ENCODE measurements at places on chromosomes 4 and X.

GRCh38 chrX:54045563-54046228, 1.4 kb upstream of the PHF8 start:
- no peak for DNase-seq

- no peak for DNase-seq
Observed at GRCh38 chrX:24204958-24205357, 55.4 kb downstream of the ZFX start.

DNA sequence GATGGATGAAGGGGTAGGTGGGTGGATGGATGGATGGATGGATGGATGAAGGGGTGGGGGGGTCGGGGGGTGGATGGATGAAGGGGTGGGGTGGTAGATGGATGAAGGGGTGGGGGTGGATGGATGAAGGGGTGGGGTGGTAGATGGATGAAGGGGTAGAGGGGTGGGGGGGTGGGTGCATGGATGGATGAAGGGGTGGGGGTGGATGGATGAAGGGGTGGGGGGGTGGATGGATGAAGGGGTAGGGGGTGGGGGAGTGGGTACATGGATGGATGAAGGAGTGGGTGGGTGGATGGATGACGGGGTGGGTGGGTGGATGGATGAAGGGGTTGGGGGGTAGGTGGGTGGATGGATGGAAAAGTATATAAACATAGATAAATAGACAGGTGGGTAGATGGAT, 74.2 kb downstream of the PRKX start:
- no peak for DNase-seq

DNA sequence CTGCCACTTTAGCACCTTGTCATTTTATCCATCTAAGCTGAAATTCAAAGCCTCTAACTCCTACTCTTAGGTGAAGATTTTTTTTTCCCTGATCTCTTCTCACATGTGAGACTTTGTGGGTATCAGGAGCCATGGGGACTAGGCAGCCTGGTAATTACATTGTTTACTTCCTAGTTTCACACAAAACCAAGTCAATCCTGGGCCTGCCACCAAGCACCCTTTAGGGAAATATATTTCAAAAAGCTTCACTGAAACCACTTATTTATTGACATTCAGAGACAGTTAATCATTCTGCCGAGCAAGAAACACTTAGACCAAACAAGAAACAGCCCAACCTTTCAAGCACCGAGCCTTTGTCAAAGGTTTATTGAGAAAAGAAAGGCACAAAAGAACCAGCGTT, 200.0 kb downstream of the RELL1 start:
- DNase-seq, result no peak

DNA sequence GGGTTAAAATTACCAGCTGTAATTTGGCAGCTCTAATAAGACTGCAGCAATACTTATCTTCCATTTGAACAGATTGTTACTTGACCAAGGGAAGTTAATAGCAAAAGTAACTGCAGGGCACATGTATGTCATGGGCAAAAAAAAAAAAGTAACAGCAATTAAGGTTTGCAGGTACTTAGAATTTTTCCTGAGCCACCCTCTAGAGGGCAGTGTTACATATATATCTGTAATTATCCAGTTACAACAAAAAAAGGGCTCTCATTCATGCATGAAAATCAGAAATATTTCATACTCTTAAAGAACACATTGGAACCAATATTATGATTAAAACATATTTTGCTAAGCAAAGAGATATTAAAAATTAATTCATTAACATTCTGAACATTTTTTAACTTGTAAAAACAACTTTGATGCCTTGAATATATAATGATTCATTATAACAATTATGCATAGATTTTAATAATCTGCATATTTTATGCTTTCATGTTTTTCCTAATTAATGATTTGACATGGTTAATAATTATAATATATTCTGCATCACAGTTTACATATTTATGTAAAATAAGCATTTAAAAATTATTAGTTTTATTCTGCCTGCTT, 25.1 kb downstream of the XIAP start:
- DNase-seq, result no peak

DNA sequence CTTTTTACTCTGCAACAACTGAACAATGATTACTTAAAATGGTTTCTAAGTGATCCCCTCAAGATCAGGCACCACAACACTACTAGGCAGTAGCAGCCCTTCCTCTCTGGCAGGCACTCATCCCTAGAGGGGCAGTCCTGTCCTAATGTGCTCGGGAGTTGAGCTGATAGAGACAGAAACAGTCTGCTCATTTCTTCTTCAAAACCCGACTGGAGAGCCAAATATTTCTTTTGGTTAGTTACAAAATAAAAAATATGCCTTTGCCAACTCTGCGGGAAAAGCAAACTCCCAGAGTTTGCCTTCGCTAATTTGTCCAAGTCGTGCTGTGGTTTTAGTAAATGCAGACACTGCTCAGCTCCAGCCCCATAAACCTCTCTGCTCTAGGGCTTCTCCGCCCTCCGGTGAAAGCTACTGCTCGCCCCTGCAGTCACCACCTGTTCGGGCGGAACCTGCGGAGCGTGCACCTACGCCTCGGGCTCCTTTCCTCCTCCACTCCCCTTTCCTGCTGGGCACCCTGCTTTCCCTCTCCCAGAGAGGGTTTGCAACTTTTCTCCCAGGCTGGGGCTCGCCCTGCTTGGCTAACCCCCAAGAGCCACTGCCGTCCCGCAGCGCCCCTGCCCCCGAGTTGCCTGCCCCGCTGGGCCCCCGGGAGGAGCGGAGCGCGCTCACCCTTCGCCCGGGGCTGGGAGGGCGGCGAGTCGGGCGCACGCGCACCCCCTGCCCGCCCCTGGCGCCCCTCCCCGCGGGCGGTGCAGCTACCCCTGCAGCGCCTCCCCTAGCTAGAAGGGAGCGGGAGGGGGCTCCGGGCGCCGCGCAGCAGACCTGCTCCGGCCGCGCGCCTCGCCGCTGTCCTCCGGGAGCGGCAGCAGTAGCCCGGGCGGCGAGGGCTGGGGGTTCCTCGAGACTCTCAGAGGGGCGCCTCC, at the start of gene NPNT:
Gene NPNT (plus strand): TSS at position 812 of the 923 bp plus-strand sequence. CDS start 182 bp downstream, outside the sequence.
- DNase-seq, result peak; percentile 48

DNA sequence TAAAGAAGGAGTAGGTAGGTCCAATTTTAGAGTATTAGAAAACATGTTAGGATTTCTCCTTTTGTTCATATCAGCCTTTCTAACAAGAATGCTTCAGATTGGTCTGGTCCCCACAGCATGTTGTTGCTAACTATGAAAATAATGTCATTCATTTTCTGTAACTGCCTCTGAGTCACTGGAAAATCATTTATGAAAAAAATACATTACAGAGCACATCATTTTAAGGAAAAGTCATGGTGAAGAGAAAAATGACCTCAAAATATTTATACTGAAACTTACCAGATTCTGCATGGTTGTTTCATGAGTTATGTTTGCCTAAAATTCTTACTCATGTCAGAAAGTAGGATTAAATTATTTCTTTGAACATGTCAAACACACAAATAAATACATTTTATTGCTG, 35.2 kb downstream of the DTHD1 start:
- DNase-seq, result no peak

DNA sequence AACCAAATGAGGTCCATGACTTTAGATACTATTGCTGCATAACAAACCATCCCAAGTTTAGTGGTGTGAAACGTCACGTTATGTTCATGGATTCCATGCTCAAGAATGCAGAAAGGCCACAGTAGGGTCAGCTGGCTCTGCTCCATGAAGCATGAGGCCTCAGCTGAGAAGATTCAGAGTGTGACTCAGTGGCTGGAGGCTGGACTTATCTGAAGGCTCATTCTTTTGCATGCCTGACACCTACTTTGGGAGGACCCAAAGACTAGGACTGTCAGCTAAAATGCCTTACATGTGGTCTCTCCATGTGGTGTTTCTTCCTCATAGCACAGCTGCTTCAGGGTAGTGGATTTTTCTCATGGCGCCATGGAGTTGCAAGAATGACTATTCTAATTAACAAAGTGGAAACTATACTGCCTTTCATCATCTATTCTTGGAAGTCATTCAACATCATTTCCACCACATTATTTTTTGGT, 11.5 kb upstream of the CCDC149 start:
- DNase-seq, result no peak

DNA sequence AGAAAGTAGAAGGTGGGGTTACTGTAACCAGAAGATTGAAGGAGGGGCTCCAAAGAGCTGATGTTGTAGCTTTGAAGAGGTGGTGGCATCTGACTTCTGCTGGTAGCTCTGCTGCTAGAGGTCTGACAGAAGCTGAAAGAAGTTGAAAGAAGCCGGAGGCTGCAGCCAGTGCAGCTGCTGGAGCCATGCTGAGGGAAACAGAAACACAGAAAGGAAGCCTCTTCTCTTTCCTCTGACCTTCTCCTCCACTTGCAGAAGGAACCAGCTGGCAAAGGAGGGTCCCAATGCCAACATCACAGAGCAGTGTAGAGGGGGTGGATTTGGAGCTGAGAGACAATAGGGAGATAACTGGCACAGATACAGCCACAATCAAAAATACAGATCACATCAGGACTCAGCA, 89.3 kb upstream of the HHIP start:
- no peak for DNase-seq

GRCh38 chrX:9003041-9003440, 30.9 kb downstream of the FAM9B start:
- no peak for DNase-seq

DNA sequence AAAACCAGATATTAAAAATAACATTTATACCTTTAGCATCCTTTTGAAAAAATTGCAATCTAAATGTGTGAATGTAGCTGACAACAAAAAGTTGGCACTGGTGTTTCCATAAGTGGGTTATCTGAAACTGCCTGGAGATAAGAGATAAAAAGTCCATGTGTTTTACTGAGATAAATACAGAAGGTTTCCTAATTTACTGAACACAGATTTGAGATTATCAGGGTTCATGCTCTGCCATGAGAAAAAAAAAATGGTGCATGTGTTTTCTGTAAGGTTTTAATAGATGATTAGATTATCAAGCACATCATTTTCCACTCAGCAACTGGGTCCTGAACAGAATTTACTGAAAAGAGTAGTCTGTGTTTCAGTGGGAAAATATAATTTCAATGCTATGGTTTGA, 326.2 kb upstream of the SLIT2 start:
- no peak for DNase-seq

GRCh38 chr4:174005422-174005821, 278.0 kb downstream of the FBXO8 start:
- DNase-seq, result no peak

GRCh38 chrX:120677004-120677652, 47.3 kb upstream of the C1GALT1C1 start:
- DNase-seq, result no peak

DNA sequence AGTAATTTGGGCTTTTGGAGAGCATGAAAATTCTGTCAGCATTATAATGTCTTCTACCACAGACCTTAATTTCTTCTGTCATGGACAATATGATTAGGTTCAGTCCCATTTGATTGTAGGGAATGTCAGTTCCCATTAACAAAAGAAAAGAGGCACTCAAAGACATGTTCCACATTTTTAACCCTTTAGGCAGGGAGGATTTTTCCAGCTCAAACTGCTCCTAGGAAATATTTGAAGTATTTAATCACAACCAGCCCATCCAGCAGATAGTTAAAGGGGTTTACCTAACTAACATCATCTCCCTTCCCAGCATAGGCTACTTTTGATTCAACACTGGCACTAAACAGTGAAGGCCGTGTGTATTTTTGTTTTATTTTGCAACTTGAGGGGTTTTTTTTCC, 256.0 kb downstream of the DHX15 start:
- no peak for DNase-seq

GRCh38 chr4:42579903-42580302, 77.0 kb downstream of the ATP8A1 start:
- no peak for DNase-seq

GRCh38 chr4:156294577-156294976, 340.9 kb upstream of the CTSO start:
- no peak for DNase-seq

DNA sequence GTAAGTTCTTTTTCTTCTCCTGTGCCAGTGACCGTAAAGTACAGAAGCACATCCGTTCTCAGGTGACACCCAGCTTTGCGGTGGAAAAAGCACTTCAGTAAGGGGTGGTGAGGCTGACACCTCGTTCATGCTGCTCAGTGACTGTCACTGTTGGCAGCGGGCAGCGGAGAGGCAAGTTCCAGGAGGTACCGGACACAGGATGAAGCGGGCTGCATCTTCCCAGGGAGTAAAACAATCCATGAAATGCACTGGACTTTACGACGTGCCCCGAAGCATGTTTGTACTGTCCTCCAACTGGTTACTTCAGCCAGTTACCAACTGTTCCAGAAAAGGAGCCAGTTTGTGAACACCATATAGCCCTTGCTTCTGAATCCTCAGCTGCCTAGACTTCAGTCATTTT, 110.7 kb downstream of the ZNF827 start:
- DNase-seq, result peak; percentile 22

GRCh38 chr4:47217884-47218283, 186.5 kb downstream of the GABRB1 start:
- no peak for DNase-seq

DNA sequence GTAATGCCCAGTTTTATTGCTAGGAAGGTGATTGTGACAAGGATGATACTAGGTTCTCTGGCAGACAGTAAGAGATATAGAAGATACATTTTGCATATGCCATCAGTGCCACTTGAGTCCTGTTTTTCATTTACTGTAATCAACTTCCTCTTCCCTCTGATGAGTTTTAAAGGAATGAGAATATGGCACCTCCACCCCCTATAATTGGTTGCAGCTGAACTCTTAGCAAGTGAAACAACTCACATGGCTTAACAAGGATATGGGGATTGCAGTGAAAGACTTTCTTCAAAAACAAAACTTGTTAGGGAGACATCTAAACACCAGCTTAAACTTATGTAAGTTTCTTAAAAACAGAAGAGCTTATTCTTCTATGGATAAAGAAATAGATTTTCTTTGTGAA, 90.0 kb downstream of the AREG start:
- DNase-seq, result no peak

DNA sequence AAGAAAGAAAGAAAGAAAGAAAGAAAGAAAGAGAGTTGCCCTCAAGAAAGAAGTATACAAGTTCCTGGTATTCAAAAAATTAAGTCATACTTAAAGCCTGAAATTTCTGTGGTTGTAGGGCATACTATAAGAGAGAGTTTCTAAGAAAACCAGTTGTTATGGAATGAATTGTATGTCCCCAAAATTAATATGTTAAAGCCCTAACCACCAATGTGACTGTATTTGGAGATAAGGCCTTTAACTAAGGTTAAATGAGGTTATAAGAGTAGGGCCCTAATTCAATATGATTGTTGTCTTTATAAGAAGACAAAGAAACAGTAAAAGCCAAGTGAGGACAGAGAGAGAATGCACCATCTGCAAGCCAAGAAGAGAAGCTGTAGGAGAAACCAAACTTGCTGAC, 521.1 kb downstream of the CCSER1 start:
- no peak for DNase-seq

DNA sequence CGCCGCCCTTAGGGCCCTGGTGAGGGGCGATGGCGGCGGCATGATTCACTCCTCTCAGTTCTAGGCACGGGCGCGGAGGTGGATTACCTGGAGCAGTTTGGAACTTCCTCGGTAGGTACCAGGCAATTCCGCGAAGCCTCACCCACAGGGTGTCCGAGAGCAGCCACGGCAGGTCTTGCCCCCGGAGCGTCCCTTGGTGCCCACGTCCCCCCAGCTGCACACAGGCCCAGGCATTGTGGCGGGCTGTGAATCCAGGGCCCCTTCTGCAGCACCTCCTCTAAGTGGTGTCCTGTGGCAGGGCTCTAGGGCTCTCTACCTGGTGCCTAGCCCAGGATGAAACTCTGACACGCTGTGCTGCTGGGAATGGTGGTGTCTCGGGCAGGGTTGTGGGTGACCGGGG, 13.9 kb downstream of the TACC3 start:
- no peak for DNase-seq
